ENCODE measurements at places on chromosomes 11 and 22.

DNA sequence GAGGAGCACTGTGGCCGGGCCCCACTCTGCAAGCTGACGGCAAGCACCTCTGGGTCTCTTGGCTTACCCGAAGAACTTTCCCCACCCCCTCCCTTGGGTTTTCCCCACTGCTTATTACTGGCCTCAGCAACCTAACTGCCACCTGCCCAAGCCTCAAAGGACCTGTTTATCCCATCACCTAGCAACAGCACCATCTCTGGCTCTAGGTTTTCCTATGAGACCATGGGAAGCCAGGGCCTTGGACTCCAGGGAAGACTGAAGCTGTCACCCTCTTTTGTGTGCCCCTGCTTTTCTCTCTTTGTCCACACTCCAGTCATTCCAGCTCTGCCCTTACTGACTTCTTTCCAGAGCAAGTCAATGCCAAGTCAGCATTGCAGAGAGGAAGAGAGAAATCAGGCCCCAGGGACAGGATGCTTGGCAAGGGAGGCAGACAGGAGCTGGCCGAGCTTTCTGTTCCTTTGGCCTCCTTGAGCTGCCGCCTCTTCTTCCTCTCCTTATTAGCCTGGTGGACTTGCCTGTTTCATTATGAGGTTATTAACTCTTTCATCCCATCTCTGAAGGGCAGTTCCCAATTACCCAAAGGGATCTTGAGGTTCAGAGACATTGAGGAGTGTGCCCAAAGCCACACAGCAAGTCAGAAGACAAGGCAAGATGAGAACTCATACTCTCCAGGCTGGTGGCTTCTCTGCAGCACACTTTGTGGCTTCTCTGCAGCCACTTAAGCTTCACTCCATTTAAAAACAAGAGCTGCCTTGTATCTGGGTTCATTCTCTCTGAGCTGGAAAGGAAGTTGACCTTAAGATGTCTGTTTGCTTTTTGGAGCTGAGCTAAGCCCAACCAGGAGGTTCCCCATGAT is at the start of gene SMIM35:
SMIM35 (minus strand) TSS at position 51 of the 856 bp plus-strand sequence. CDS start 206 bp downstream, outside the sequence.
- no peak for DNase-seq

DNA sequence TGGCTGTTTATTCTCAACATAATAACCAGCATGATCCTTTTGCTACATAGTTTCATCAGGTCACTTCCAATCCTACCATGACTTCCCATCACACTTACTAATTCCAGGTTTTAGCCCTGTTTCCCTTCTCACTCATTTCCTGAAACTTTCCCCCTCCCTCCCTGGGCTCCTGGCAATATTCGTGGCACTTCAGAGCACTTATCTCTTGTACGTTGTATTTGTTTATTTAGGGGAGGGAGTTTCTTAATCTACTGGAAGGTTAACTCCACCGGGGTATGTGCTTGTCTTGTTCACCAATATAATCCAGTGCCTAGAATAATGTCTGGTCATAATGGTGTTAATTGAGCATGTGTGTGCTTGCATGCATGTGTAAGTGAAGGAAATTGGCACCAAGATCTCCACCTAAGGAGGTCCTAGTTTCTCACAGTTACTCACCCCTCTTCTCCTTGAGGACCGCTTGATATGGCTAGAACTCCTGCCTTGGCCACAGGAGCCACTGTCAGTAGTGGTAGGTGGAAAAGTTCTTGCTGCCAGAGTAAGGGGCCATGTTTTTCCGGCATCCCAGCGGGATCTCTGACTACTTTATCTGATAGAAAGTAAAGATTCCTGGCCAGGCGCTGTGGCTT is 11.7 kb downstream of the EIF3L start:
- no peak for DNase-seq

DNA sequence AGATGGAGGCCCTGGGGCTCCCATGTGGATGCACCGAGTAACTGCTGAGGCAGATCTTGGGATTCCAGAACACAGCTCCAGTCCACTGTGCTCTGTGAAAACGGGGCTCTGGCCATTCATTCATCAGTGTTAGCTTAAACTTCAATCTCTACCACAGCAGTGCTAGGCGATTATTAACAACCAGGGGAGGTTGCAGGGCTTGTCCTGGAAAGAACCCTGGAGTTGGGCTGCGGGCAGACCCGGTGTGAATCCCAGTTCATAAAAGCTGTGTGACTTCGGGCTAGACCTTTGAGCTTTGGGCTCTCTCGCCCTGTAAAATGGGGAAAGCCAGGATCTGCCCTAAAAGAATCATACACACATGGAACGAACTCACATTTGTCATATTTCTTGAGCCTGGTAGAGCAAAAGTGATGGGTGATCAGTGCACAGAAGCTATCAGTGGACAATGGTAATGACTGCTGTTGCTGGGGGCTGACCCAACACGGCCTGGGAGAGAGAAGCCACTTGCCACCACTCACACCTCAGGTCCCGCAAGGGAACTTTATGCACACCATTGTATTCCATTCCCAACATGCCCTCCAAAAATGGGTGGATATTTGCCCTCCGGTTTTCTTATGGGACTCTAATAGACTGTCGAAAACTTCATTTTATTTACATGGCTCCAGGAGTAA is 15.6 kb upstream of the CRYBB3 start:
- DNase-seq = no peak

- no peak for DNase-seq
Observed at GRCh38 chr22:48721395-48721669, 1106.3 kb downstream of the BRD1 start.

- no peak for DNase-seq
Observed at GRCh38 chr11:3225159-3225758, 6.6 kb upstream of the MRGPRG start.

DNA sequence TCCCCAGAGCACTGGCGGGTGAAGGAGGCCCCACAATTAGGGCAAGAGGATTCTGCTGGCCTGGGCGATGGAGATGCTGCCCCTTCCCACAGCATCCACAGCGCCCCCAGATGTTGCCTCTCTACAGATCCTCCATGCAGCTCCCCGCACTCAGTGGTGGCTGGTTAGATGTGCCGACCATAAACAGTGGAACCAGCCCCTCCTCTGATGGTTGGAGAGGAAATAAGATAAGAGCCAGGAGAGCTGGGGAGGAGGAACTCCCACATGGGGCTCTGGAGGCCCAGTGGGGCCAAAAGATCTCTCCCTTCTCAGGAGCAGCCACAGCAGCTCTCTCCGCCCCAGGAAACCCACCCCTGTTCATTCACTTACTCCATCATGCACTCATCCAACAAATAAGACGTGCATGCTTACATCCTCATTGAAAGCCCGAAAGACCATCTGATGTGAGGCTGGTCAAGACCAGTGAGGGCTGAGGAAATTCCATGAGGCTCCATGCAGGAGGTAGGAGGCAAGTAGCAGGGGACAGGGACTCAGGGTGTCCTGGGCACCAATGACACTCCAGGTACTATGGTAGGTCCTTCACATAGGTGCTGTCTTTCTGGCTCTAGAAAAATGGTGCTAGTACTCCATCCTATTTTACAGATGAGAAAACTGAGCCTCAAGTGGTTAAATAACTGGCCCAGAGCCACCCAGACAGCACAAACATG is 1.5 kb downstream of the PTGDR2 start:
- DNase-seq = no peak

- DNase-seq = no peak
Observed at GRCh38 chr22:30695351-30695851, 727 bp downstream of the OSBP2 start.

DNA sequence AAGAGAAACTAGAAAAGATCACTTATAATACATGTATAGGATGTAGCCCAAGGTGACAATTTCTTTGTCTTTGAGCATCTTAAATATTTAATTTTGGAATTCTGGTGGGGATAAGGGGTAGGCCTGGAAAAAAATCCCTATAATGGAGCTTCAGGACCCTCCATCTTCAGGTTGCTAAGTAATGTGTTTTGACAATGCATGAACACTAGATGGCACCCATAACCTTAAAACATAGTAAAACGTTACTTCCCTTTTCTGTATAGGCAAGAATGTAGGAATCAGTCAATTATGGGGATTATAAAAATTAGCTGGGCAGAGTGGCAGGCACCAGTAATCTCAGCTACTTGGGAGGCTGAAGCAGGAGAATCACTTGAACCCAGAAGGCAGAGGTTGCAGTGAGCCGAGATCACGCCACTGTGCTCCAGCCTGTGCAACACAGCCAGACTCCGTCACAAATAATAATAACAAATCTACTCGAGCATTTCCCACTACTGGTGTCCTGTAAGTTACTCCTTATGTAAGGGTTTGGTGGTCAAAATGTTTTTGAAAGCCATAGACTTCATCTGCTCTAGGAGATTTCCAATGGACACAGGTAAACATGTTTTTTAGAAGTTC is 541.9 kb upstream of the CCDC90B start:
- no peak for DNase-seq

DNA sequence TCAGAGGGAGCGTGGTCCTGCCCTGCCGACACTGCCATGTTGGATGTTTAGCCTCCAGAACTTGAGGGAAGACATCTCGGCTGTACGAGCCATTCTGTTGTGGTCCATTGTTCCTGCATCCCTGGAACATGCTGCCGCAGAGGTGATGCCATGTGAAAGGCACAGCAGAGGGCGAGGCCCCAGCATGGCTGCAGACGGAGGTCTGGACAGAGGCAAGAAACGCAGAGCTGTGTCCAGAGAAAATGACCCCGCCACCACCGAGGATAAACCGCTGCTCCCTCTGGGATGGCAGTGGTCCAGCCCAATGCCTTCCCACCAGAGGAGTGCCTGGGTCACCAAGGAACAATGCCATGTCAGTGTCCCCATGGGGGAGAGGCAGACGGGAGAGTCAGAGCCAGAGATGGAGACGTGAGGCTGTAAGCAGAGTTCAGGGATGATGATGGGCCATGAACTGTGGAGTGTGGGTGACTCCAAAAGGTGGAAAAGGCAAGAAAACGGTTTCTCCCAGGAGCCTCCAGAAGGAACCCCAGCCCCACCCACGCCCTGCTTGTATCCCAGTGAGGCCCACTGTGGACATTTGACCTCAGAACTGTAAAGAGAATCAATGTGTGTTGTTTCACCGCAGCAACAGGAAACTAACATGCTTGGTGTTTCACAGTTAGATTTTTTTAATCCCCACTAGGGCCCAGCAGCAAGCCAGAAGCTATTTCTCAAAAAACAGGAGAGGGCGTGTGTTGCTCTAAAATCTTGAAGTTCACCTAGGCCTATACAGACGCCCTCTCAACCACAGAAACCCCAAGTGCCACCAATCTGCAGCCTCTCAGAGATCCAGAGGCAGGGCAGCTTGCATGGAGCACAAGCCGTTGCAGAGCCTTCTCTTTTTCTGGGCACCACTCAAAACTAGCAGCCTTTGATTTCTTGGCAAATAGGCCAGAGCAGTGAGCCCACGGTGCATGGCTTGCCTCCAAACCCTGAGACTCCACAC is 1422.9 kb downstream of the TBC1D22A start:
- DNase-seq = no peak

GRCh38 chr22:45179276-45180049 is 15.7 kb downstream of the NUP50 start:
- no peak for DNase-seq

- DNase-seq = no peak
Observed at GRCh38 chr11:133318221-133318620, 214.1 kb downstream of the OPCML start.

DNA sequence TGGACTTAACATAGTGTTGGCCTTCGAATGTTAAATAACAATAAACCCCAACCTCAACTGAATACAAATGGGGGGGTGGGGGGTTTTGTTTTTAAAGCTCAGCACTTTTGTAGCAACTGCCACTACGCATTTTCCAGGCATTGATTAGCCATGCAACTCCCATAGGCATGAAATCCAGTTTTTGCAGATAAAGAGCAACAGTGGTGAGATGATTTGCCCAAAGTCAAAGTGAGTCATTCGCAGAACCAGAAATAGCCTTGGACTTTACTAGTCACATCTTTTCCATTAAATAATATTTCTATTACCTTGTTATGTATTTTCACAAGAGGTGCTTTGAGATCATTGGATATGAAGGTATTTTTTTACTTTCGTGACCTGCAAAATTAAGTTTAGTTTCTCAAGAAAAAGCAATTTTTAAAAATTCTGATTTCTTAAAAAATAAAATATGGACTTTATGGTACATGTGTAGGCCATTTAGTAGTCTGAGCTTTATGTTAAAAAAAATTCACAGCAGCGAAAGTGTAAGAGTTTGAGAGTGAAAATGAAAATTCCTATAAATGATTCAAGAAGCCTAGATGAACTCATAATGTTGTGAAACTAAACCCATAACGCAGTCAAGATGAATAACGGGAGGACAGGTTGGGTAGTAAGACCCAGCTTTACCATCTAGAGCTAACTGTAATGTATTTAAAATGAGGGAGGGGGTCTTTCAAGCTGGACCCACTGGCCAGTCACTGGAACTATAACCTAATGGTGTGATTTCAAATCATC is 1.9 kb upstream of the PHF21A start:
- DNase-seq = no peak

DNA sequence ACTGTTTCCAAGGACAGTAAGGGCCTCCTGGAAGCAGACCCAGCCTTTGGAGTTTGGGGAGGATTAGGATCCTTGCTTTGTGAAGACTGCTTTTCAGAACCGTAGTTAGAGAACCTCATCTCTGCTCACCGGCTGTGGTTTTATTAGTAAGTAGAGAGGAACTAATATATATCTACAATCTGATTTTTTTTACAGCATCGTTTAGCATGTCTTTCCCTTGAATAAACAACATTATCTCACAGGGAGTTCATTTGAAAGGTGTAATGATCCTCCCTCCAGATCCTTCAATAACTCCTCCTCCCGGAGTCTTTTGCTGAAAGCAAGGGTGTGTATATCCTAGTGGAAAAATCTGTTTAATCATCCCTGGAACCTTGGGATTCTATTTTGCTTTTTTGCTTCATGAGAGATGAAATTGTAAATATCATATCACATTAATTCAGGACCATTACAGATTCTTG is 132.7 kb downstream of the DBX1 start:
- no peak for DNase-seq

DNA sequence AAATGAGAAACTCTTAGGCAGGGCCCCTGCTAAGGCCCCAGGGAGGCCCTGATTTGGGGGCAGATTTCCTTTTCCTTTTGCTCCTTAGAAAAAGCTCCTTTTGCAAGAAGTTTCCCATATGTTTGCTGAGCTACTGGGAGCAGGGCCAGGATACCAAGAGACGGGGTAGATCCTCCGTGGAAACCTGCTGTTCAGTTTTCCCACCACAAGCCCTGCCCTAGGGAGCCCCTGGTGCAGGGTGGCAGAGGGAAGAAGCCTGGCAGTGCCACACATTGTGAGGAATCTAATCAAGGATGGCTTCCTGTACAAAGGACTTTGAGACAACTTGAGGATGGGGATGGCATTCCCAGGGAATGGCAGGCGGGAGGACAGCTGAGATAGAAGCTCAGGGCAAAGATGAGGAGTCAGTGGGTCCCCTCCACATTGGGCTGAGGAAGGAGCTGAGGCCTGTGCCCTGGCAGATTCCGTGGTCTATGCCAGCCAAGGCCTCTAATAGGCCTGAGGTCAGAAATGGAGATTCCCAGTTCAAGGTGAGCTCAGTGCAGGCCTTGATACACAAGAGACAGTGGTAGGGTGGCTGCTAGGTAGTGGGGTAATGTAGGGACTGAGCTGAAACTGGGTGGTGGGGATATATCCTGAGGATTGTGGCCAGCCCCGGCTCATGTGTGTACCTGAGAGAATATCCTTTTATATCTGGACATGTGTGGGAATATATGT is 15.0 kb downstream of the TUB start:
- DNase-seq = no peak

GRCh38 chr11:75925785-75926164 is 110.8 kb downstream of the UVRAG start:
- DNase-seq = no peak

- no peak for DNase-seq
Observed at GRCh38 chr11:77069969-77070582, 3.3 kb downstream of the CAPN5 start.
